ENCODE measurements at places on chromosomes 3 and 15.

DNA sequence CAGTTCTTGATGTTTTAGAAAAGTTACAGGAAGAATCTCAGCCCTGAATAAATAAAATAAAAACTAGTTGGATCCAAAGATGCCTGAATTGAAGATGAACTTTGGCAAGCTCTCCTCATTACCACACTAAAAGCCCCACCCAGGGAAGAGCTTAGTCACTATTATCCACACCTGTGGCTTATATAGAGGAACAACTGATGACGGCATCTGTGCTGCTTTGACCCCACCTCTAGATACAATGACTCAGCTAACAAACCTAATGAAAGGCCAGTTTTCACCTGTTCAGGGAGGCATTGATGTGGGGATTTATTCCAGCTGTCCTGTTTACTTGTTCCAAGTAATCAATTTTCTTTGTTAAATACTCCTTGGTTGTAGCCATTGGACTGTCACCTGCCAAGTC lies 604.7 kb upstream of the EPHA6 start:
- DNase-seq, result no peak

- DNase-seq, result no peak
Observed at GRCh38 chr15:68364028-68364659, 67.8 kb downstream of the ITGA11 start.

DNA sequence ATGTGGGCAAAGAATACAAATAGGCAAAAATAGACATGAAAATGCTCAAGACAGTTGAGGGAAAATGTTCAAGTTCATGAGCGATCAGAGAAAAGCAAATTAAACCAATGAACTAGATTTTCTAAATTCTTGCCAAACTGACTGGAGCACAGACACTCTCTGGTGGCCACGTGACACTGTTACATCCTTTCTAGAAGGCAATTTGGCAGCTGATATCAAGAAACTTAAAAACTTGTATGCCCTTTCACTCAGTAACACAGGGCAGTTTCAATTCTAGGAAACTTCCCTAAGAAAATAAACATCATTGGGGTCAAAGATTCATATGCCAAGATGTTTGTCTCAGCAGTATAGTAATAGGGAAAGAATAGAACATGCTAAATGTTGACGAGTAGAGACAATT lies 52.2 kb downstream of the ABHD5 start:
- DNase-seq, result no peak

GRCh38 chr15:39944726-39945125 lies 10.8 kb downstream of the EIF2AK4 start:
- no peak for DNase-seq

GRCh38 chr3:89098964-89099585 lies 8.3 kb upstream of the EPHA3 start:
- DNase-seq, result no peak
